ENCODE measurements at places on chromosomes 13 and 19. TPM values are rescaled to one million over a fixed set of nuclear protein-coding genes. Genes with fewer than 3 reads are reported as not detected.

- DNase-seq: no peak
- H3K27me3 ChIP-seq: no peaks in the 10 kb centered on the region
- no peaks in the 10 kb centered on the region for H3K36me3 ChIP-seq
- H3K4me3 ChIP-seq: no peak overlapping the region
- no peak overlapping the region for H3K27ac ChIP-seq
Observed at GRCh38 chr13:31372454-31372853, 172.7 kb downstream of the B3GLCT start.

DNA sequence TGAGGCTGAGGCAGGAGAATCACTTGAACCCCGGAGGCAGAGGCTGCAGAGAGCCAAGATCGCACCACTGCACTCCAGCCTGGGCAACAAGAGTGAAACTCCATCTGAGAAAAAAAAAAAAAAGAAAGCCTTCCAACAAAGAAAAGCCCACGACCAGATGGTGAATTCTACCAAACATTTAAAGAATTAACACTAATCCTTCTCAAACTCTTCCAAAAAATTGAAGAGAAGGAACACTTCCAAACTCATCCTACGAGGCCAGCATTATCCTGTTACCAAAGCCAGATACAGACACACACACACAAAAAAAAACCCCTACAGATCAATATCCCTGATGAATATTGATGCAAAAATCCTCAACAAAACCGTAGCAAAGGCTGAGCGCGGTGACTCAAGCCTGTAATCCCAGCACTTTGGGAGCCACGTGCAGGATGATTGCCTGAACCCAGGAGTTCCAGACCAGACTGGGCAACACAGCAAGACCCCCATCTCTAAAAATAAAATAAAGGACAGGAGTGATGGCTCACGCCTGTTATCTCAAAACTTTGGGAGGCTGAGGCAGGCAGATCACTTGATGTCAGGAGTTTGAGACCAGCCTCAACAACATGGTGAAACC is 6.2 kb upstream of the EVI5L start:
- peaks cover 3% of the 10 kb centered on the region for H3K27me3 ChIP-seq
- no peaks in the 10 kb centered on the region for H3K4me1 ChIP-seq
- H3K36me3 ChIP-seq: no peaks in the 10 kb centered on the region
- no peak for DNase-seq
- no peak overlapping the region for H3K4me3 ChIP-seq
- H3K27ac ChIP-seq: no peak overlapping the region

GRCh38 chr19:41997121-41997850 is 3.3 kb upstream of the ATP1A3 start:
- no peaks in the 10 kb centered on the region for H3K36me3 ChIP-seq
- no peak for DNase-seq
- peaks cover 81% of the 10 kb centered on the region for H3K27me3 ChIP-seq
- no peak overlapping the region for H3K4me3 ChIP-seq

DNA sequence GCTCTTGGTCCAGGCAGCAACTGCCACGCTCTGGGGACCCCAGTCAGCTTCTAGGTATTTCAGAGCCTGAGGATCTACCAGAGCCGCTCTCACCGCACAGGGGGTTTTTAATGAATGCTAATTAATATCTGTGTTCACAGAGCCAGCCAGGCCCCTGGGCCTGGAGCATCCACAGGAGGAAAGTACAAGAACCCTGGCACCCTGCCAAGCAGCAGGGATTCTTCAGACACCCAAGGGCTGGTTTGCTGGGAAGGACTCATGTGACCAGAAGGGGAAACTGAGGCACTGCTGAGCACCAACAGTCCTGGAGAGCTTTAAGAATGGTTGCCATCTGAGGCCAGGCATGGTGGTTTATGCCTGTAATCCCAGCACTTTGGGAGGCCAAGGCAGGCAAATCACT is 38.0 kb upstream of the ADGRE5 start:
- H3K36me3 ChIP-seq: no peaks in the 10 kb centered on the region
- H3K27me3 ChIP-seq: no peaks in the 10 kb centered on the region
- H3K27ac ChIP-seq: no peak overlapping the region
- no peak for DNase-seq

- H3K4me1 ChIP-seq: peaks cover 51% of the 10 kb centered on the region
- DNase-seq: peak; percentile 66
- H3K27me3 ChIP-seq: no peaks in the 10 kb centered on the region
- H3K36me3 ChIP-seq: peaks cover 85% of the 10 kb centered on the region
Observed at GRCh38 chr19:41420101-41420880, 6.9 kb downstream of the B3GNT8 start.

GRCh38 chr19:32104153-32104849 is 241.1 kb upstream of the ZNF507 start:
- H3K27ac ChIP-seq: no peak overlapping the region
- peaks cover 16% of the 10 kb centered on the region for H3K27me3 ChIP-seq
- no peaks in the 10 kb centered on the region for H3K36me3 ChIP-seq
- H3K4me1 ChIP-seq: peaks cover 9% of the 10 kb centered on the region
- no peak for DNase-seq

PCDH17 gene
- total RNA-seq: 40.9 TPM

DNA sequence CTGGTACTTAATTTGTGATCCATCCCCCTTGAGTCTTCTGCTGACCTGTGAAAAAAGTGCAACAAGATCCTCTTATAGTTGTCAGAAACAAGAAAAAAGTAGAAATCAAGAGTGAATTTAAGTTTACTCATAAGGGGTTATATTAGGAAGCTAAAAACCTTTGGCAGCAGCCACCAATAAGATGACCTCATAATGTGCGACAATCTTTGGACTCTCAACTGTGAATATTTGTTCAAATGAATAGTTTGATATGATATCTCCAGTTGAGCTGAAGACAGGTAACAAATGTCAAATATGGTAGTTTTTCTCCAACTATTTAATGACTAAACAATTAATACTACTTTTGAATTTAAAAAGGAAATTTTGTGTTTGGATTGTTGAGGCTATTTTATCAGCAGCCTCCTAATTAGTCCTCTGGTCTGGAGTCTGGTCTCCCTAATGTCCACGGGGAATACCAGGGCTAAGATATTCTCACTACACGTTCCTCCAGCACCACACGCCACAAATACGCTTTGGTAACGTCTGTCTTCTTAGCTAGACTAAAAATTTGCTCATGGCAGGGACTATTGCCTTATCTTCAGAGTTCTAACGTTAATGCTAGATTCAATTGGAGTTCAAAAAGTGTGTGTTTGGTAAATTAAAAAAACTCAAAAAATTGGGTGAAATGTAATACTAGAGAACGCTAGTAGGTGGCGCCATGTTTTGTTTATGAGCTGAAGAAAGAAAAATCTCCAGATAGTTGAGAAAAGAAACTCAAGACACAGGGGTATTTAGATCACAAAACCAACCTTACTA is 51.0 kb upstream of the PDX1 start:
- no peak overlapping the region for H3K4me3 ChIP-seq
- no peak for DNase-seq
- H3K4me1 ChIP-seq: no peaks in the 10 kb centered on the region
- H3K27me3 ChIP-seq: peaks cover 25% of the 10 kb centered on the region
- no peak overlapping the region for H3K27ac ChIP-seq

DNA sequence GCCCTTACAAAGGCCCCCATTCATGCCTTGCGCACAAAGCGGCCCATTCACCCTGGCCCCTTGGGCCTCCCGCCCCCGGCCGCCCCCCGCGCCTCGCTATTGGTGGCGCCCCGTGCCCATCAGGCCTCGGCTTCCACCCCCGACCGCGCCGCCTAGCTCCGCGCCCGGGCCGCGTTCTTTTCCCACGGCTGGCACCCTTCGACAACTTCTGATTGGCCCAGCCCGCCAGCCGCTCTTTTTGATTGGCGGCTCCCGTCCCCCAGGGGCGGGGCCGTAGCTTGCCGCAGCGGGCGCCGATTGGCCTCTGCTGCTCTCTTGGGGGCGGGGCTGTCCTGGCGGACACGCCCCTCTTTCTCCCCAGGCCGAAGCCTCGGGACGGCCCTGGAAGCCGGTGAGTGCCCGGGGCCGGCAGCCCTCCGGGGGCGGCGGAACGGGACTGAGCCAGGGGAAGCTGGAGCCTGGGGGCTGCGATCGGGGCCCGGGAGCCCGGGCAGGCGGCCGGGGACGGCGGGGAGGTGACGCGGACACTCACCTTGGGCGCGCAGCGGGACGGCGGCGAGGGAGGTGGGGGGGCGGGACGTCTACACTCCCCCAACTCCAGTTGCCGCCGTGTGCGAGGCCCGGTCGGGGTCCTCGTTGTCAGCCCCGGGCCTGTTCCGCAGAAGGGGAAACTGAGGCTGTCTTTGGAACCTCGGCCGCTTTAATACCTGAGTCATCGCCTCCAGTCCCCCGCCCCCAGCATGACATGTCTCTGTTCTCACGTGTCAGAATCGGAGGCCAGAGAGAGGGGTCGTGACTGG is at the start of gene MYH14:
MYH14 (plus strand) TSS at position 342 of the 800 bp plus-strand sequence. CDS start 6,744 bp downstream, outside the sequence.
- H3K27ac ChIP-seq: peak within 1 kb of the TSS; percentile 62
- H3K4me1 ChIP-seq: peaks cover 27% of the 10 kb centered on the region
- H3K4me3 ChIP-seq: peak within 1 kb of the TSS; percentile 58
- no peaks in the 10 kb centered on the region for H3K36me3 ChIP-seq

SYNGR4 gene
- not detected for total RNA-seq

GRCh38 chr19:46287585-46287984 is 9.3 kb upstream of the HIF3A start:
- no peak overlapping the region for H3K4me3 ChIP-seq
- no peak overlapping the region for H3K27ac ChIP-seq
- peaks cover 29% of the 10 kb centered on the region for H3K4me1 ChIP-seq
- no peak for DNase-seq
- no peaks in the 10 kb centered on the region for H3K36me3 ChIP-seq

Measured in lower lobe of right lung (tissue), 2 donors.